Stimulated activated CD4-positive, alpha-beta T cell treated with anti-CD3 and anti-CD28 coated beads, Interleukin-15, amount 100 ng/mL, for 1 hour (primary cell): ENCODE measurements at places on chromosomes 3 and 15.

GRCh38 chr3:197508051-197508451 is 47.7 kb downstream of the BDH1 start:
- no peak for DNase-seq

- no peak for DNase-seq
Observed at GRCh38 chr3:113254171-113254947, 43.0 kb downstream of the BOC start.

DNA sequence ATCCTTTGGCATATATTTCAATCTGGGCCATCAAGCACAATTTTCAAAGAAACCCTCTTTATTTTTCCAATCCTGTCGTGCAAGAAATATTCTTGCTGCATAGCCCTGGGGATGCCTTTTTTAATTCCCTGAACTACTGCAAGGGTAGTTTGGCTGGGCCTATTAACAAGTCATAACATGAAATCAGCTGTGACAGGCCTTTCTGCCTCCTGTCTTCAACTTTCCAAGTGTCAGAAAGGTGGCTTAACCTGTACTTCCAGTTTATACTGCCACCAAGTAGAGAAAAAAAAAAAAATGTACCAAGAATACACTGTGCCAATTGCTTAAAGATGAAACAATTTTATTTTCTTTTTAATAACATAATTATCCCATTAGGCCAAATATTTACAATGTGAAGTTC is 32.4 kb upstream of the SPPL2A start:
- DNase-seq = no peak

- no peak for DNase-seq
Observed at GRCh38 chr3:112353365-112353764, 20.4 kb downstream of the CD200 start.
